Muscle of leg (tissue), 16 donors: ENCODE measurements at places on chromosomes 1 and 21. TPM values are rescaled to one million over a fixed set of nuclear protein-coding genes. Genes with fewer than 3 reads are reported as not detected.

DNA sequence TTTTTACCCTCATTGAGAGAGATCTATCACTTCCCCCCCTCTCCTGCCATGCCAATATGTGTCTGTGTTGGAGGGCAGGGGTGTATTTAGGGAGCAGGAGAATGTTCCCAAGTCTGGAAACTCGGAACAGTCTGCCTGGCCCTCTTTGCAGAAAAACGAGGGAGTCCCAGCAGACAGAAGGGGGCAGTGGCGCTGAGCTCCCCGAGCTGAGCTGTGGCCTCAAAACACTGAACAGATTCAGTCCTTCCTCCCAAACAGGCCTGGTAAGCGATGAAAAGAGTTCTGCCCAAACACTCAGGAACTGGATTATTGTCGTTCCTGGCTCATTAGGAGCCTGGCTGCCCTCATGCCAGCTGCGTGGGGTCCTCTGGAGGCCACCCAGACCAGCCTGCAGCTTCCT lies 981 bp downstream of the CLDN14 start:
- DNase-seq: no peak
- H3K4me1 ChIP-seq: peaks cover 19% of the 10 kb centered on the region
- H3K27me3 ChIP-seq: no peaks in the 10 kb centered on the region

GBP6 gene
- total RNA-seq: 0.04 TPM

DNA sequence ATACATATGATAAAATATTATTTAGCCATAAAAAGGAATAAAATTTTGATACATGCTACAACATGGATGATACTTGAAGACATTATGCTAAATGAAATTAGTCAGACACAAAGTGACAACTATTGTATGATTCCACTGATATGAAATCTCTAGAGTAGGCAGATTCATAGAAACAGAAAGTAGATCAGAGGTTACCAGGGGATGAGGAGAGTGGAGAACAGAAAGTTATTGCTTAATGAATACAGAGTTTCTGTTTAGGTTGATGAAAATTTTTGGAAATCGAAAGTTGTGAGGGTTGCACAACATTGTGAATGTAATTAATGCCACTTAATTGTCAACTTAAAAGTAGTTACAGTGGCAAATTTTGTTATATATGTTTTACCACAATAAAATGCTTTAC lies 315.7 kb upstream of the USP25 start:
- DNase-seq: peak; percentile 20
- H3K27me3 ChIP-seq: no peaks in the 10 kb centered on the region
- no peak overlapping the region for H3K4me3 ChIP-seq
- peaks cover 2% of the 10 kb centered on the region for H3K4me1 ChIP-seq

GRCh38 chr21:32004291-32004690 lies 131.5 kb downstream of the HUNK start:
- no peak overlapping the region for H3K27ac ChIP-seq
- peaks cover 2% of the 10 kb centered on the region for H3K36me3 ChIP-seq
- peaks cover 17% of the 10 kb centered on the region for H3K4me1 ChIP-seq
- H3K4me3 ChIP-seq: no peak overlapping the region
- DNase-seq: no peak
- H3K27me3 ChIP-seq: no peaks in the 10 kb centered on the region

DNA sequence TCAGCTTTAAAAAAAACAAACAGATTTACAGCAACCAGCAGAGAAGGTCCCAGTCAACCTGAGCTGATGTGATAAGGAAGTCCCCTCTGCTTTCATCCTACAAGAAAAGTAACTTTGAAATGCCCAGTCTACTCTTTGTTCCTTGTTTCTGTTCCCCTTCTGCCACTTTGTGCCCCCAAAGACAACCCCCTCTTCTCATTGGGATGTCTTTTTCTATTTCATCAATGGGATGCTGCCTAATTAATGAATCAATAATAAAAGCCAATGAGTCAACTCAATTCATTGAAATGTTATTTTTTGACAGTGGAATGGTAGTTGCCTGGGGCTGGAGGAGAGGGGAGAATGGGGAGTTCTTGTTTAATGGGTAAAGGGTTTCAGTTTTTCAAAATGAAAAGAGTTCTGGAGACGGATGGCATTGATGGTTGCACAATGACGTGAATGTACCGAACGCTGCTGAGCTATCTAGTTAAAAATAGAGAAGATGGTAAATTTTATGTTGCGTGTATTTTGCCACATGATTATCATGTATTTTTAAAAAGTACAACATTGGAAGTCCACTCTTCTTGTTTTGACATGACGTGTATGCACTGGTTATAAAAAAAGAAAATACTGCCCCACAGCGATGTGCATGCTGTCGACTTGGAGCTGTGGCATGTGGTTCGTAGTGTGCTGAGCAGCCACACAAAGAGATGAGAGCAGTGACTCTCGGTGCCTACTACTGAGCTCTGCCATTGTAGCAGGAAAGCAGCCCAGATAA lies 22.4 kb upstream of the PADI2 start:
- no peak overlapping the region for H3K27ac ChIP-seq
- no peaks in the 10 kb centered on the region for H3K4me1 ChIP-seq

HTR1D gene
- not detected for total RNA-seq

- H3K27me3 ChIP-seq: no peaks in the 10 kb centered on the region
- H3K27ac ChIP-seq: no peak overlapping the region
- DNase-seq: no peak
- H3K4me1 ChIP-seq: peaks cover 17% of the 10 kb centered on the region
Measured at GRCh38 chr1:27967884-27968466, 8.2 kb downstream of the XKR8 start.

DNA sequence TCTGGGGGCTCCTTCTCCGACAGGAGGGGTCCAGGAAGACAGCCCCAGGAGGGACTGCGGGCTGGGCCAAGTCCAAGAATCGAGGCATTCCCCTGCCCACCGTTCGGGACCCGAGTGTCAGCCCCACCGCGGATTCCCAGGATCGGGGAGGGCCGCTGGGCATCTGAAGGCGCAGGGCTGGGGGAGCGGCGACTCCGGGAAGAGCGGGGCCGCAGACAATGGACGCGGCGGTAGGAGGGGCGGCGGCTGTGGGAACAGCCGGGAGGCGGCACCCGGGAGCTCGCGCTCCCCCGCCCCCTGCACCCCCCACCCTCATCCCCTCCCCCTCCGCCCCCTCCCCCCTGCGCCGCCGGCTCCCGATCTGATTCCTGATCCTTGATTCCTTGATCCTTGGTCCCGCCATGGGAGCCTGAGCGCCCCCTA lies at the start of gene VANGL2:
Gene VANGL2, plus strand, starts transcription at position 342 of the 423 bp plus-strand sequence. CDS start 15,274 bp downstream, outside the sequence.
- peaks cover 36% of the 10 kb centered on the region for H3K4me1 ChIP-seq
- DNase-seq: peak; percentile 93
- H3K27me3 ChIP-seq: peaks cover 7% of the 10 kb centered on the region
- peaks cover 2% of the 10 kb centered on the region for H3K36me3 ChIP-seq
- H3K27ac ChIP-seq: peak within 1 kb of the TSS; percentile 75

- H3K36me3 ChIP-seq: peaks cover 10% of the 10 kb centered on the region
- no peak for DNase-seq
- no peak overlapping the region for H3K27ac ChIP-seq
Measured at GRCh38 chr1:9362488-9362887, 69.8 kb downstream of the SPSB1 start.

DNA sequence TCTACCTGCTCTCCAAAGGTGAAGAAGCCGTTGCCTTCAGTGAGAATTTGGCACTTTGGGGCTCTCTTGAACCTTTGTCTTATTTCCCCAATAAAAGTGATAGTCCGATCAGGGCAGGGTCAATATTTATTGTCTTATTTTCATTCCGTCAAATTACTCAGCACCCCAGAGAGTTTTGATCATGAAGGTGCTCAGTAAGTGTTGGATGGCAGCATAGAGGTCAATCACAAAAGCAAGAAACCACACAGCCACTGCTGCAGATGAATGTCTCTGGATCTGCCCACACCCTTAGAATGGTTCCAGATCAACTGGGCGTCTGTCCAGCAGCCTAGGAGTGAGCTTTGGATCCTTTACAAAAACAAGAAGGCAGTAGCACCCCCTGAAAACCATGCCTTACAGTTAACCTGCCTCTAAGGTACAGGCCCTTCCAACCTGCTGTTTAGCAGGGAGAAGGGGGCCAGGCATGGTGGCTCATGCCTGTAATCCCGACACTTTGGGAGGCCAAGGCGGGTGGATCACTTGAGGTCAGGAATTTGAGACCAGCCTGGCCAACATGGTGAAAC lies 97.3 kb downstream of the PSMG1 start:
- no peak overlapping the region for H3K27ac ChIP-seq
- no peak overlapping the region for H3K4me3 ChIP-seq
- peaks cover 22% of the 10 kb centered on the region for H3K4me1 ChIP-seq
- H3K27me3 ChIP-seq: peaks cover 4% of the 10 kb centered on the region
- H3K36me3 ChIP-seq: no peaks in the 10 kb centered on the region

AMY1A gene
- total RNA-seq: not detected

NBPF6 gene
- total RNA-seq: not detected

DNA sequence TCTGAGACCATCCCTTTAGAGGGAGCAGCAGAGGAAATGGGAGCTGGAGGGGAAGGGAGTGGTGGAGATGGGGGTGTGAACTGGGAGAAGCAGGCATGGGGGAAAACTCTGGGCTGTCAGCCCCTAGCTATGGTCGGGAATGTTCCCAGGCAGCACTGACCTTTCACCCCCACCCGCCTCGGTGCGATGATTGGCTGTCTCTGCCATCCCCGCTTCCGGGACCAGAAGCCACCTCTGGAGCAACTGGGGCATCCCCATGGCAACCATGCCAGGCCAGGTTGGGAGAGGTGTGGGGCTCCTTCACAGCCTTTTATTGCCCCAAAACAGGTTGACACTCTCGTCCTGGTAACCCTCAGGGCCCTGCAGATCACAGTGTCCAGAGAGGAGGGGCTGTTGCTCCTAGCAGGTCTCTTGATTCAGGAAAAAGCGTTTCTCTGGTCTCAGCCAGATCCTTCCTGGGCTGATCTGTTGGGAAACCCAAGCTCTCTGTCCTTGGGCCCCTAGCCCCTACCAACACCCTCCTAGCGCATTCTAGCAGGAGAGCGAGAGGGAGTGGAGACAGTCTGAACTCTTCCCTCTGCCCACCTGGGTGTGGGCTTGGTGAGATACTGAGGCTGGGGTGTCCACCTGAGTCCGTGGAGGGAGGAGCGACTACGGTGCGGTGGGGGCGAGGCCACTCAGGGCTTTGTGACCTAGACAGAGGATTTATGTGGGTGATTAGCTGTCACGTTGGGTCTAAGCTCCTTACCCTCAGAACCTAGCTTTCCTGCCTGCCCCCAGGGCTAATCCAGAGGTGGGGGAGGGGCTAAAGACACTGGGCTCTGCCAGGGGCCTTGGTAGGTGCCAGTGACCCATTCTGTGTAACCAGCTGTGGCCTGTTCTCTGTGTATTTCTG lies 12.2 kb upstream of the SLC6A9 start:
- H3K27me3 ChIP-seq: peaks cover 13% of the 10 kb centered on the region
- peaks cover 3% of the 10 kb centered on the region for H3K4me1 ChIP-seq
- no peaks in the 10 kb centered on the region for H3K36me3 ChIP-seq

DNA sequence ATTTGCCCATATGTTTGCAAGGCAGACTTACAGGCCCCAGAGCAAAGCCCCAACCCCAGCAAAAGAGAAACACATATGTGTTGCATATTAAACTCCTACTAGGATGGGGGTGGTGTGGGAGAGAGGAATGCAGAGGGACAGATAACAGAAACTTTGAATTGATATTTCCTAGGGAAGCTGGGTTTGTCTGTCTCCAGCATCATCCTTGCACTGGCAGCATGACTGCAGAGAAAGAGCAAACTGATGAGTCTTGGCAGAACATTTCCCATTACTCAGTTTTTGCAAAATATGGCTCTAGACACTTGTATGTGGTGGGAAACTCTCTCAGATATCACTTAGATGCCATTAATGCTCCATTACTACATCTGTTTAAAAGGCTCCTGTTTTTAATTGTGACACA lies 43.8 kb upstream of the MARK1 start:
- no peaks in the 10 kb centered on the region for H3K27me3 ChIP-seq
- no peak overlapping the region for H3K4me3 ChIP-seq
- H3K4me1 ChIP-seq: no peaks in the 10 kb centered on the region
- H3K27ac ChIP-seq: peak overlapping the region; percentile 63
- DNase-seq: peak; percentile 57
